ENCODE measurements at places on chromosomes 11 and 22. TPM values are rescaled to one million over a fixed set of nuclear protein-coding genes. Genes with fewer than 3 reads are reported as not detected.

The ANGPTL5 gene
- not detected for total RNA-seq

The RNF121 gene
- total RNA-seq, result 11.9 TPM

The RHOD gene
- total RNA-seq, result 27.0 TPM

DNA sequence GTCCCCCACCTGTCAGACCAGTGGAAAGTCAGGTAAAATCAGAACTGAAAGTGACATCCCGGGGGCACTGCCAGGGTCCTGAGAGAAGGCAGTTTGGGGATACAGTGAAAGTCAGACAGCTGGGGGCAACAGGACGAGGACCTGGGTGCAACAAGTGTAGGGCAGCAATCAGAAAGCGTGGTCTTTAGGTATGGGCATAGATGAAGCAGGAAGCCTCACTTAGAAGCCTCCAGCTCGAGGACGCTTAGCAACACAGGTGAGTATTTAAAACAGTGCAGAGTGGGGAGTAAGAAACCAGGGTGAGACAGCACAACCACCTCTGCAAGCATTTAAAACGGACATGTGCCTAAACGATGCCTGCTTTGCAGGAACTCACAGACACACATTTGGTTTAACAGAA, 64.6 kb upstream of the POU2AF1 start:
- no peak for DNase-seq

The TPCN2 gene
- total RNA-seq, result 20.8 TPM

DNA sequence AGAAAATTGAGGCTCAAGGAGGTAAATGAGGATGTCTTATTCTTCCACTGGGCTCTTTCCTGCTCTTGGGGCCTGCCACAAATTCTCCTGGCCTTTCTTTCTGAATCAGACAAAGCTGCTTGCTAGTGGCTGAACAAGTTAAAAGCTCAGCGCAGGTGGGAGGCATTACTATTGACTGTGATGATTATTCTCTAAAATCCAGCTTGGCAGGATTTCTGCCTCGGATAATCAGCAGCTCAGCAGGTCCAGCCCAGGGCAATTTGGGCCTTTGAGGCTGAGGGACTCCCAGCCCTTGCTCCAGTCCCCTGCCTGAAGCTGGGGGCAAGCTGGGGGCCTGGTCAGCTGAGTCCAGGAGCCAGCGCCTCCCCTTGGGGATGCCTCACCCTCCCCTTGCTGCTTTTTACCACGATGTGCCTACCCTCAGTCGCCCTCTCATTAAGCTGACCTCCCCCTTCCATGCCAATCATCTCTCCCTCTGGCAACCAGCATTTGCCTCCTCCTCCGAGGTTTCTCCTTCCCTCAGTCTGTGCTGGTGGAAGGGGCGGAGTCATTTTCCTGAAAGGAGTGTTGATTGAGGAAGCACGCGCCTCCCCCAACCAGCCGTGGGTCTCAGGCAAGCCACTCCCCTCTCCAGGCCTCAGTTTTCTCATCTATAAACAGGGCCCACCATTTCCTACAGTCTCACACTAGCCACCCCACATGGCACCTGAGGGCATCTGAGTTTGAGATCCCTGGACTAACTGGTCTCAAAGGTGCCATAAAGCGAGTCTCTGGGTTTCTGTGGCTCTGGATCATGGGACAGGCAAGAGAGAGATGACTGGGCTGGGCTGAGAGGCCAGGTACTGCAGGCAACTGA, 60.6 kb upstream of the PRDM11 start:
- DNase-seq, result no peak

DNA sequence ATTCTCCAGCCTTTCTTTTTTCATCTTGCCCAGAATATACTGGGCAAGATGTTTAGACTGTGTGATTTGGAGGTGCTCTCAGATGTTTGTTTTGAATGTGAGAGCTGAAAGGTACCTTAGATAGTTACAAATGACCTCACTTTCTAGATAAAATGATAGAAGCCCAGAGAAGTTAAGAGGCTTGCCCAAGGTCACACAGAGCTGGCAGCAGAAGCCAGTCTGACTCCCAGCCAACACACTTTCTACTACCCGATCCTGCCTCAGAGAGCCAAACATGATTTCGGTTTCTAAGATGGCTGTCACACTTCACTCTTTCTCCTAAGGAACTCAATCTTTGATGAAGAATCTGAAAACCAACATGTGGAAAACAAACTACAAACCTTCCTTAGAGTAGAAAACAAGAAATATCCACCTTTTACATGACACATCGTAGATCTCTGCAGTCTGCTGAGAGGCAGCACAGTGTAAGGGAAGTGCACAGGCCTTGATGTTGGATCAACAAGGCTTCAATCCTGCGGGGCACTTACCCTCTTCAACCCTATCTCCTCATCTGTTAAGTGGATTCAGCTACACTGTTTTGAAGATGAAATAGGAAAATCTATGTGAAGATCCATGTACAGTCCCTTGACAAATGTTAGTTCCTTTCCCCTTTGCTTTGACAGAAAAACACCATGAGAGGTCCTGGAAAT, 58.6 kb downstream of the SYTL2 start:
- DNase-seq, result no peak

DNA sequence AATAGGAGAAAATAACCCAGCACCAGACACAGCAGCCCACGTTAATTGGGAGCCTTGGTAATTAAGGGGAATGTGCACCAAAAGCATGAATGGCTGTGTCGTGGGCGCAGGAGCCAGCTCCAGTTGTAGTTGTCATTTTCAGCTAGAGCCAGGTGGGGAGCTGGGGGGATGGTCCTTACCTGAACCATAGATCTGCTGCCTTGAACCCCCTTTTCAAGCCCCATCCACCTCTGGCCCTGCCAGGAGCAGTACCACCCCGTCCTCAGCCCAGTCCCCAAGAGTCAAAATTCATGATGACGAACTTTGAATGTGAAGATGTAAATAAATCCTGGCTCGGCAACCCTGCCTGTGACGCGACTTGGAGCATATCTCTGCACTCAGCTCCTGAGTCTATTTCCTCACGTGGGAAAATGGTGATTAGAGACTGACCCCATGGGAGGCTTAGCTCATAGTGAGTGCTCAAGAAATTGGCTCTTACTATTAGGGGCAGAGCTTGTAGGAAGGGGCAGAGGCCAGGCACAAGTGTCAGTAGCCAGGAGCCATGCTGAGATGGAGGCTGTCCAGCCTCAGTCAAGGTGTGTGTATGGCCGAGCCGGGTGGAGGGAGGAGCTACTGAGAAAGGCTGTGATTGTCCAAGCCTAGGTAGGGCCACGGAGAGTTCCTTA, 794 bp upstream of the FXYD6 start:
- DNase-seq, result peak; percentile 28

- no peak for DNase-seq
These were observed 118.4 kb downstream of the RBFOX2 start for GRCh38 chr22:35910003-35910769.

The IL17RA gene
- 9.0 TPM for total RNA-seq

DNA sequence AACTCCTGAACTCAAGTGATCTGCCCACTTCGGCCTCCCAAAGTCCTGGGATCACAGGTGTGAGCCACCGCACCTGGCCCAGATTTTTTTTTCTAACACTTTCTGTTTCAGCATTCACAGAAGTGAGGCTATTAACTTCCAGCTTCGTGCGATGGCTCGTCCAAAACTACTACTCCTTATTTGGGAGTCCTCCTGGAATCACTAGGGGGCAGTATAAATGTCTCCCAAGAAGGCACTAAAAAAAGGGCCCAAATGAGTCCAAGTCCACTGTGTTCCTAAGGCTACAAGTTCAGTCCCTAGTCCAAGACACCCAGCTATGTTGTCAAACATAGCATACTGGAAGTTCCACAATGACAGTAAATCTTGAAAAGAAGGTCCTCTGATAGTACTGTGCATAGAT, 63.2 kb upstream of the BIRC3 start:
- DNase-seq, result no peak

GRCh38 chr11:78767027-78767932, 192.6 kb upstream of the NARS2 start:
- no peak for DNase-seq

DNA sequence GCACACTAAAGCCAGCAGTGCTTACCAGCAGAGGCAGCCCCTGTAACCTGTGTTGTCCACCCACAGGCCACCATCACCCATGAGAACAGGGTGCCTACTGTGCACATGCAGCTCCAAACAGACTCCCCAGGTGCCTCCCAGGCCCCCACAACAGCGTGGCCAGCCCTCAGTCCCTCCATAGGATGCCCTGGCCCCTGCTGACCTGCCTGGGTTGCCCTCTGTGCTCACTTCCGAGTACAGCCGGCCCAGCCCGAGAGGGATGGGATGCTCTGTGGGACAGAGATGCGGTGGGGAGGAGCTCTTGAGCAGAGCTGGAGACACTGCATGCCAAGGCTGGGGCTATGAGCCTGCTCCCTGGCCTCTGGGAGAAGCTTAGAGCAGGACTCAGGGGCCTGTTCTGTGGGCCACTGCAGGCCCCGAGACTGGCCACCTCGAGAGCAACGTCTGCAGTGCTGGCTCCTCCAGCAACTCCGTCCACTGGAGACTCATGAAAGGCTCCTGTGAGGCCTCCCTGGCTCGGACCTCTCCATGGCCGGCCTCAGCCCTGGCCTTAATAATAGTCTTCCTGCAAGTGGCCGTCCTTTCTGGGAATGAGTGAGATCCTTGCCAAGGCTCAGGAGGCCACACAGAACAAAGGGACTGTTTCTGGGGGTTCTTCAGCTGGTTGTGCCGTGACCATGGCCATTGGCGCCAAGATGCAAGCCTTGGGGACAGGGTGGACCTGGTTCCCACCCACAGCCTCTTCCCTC, 27.0 kb downstream of the FADS2 start:
- no peak for DNase-seq

The OR56A1 gene
- total RNA-seq, result under 0.01 TPM

DNA sequence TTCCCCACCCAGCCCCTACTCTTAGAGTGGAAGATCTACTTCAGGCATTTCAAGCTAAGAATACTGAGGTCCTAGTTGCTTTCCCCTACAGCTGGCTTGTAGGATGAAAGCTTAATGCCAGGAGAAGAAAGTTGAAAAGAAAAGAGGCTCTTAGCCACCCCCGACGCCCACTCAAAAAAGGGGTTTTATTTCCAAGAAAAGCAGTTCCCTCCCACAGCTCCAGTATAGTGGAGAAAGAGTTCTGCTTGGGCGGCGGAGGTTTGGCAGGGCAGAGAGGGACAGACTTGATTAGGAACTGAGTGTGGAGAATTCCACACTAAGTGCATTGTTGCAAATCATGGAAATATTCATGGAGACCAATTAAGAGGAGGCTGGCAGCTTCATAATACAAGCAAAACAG, 470.9 kb downstream of the ETS1 start:
- no peak for DNase-seq

The AGBL2 gene
- 3.0 TPM for total RNA-seq

The GAL gene
- total RNA-seq, result 0.47 TPM

The CD3G gene
- total RNA-seq, result 0.84 TPM

- no peak for DNase-seq
These were observed 831 bp downstream of the CHST1 start for GRCh38 chr11:45664376-45665205.

DNA sequence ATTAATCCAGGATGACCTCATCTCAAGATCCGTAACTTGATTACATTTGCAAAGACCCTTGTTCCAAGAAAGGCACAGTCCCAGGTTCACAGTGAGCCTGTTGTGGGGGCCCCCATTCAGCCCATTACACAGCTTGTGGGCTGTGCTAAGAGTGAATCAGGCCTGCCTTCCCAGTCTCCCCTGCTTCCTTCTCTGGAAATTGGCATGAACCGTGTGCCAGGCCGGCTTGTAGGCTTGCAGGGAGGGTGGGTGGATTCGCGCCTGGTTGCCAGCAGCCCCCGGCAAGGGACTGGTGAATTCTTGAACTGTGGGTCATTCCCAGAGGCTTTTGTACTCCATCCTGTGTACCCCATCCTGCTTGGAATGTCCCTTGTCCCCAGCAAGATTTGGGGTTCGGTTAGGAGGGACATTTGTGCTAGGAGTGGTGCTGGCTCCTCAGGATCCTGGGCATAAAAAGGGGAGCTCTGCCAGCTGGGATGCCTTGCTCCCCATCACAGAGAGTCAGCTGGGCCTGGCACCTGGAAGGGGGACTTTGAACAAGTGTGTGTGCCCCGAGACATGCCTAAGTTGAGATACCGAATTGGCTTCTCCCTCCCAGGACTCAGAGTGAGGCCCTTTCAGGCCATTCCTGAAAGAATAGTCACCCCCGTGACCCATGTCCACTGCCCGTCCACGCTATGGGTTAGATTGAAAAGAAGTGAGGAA, 818.2 kb downstream of the BRD1 start:
- peak; percentile 24 for DNase-seq

GRCh38 chr22:18001040-18001893, 23.1 kb downstream of the MICAL3 start:
- DNase-seq, result peak; percentile 93

- DNase-seq, result no peak
These were observed 5.5 kb upstream of the SYT9 start for GRCh38 chr11:7246179-7246578.

GRCh38 chr22:42856179-42856864, 751 bp downstream of the ARFGAP3 start:
- peak; percentile 52 for DNase-seq

DNA sequence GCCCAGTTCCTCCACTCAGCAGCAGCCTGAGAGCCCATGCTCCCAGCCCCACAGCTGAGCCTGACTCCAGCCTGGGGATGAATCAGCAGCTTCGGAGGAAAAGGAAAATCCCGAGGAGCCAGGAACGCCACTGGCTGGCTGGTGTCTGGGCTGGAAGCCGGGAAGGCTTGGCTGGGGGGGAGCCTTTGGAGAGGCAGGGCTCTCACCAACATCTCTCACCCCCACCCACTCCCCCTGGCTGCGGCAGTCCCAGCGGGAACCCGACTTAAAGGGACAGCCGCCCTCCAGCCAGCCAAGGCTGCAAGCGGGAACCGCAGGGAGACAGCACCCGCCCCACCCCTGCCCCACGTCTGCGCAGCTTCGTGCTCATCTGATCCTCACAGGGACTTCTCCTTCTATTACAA, 28.4 kb downstream of the KIAA0930 start:
- DNase-seq, result no peak

DNA sequence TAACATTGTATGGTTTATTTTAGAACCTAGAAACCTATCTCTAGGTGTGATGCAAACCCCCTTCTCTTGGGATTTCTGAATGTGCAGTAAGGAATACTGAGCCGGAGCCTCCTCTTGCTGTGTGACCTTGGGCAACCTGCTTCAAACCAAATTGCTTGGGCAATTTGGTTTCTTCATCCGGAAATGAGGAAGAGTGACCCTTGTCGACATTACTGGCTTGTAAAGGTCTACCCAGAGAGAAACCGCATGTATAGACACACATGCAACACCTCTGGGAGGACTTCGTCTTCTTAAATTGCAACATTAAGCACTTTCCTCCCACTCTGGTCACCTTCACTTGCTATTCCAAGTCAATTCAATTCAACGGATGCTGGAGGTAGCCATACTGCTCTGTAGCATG, 19.6 kb upstream of the TP53I11 start:
- no peak for DNase-seq

DNA sequence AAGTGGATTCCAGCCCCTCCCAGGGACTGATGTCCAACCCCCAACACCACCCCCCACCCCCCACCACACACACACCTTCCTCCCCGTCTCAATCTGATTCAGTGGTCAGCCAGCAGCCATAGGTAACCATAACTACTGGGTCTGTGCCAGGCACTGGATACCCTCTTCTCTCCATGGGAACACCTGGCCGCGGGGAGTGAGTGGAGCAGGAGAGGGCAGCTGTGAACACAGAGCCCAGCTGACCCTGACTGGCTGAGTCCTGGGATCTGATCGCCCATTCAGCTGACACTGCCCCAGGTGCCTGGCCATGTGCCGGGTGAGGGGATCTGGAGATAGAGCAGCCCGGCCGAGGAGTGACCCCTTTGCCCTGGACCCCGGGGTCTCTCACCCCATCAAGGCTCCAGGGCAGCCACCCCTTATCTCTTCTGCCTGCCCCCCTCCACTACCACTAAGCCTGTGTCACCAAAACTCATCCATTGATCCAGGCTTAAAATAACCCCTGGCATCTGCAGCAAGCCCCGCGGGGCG, 2.6 kb upstream of the SHISA8 start:
- DNase-seq, result no peak

GRCh38 chr11:64474680-64475079, 115.7 kb downstream of the RPS6KA4 start:
- DNase-seq, result peak; percentile 22
